Activated effector memory CD4-positive, alpha-beta T cell treated with Interleukin-2 at 50 U/mL for 16 hours (primary cell): ENCODE measurements at places on chromosomes 3 and 15.

DNA sequence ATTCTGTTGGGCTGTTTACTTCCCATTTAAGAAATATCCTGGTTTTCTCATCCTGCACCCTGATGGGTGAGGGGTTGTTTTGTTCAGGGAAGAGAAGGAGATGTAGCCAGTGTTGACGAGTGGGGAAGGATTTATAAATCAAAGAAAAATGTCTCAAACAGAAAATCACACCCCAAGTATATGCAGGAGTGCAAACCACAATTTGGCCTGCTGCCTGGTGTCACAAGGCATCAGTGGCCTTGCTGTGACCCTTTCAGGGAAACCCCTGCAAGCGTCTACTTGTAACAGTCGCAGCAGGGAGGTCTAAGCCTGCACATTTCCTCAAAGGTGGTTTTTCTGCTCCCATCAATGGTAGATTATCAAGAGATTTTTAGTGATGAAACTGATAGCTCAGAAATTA, 132.6 kb upstream of the LRRN1 start:
- no peak for DNase-seq

DNA sequence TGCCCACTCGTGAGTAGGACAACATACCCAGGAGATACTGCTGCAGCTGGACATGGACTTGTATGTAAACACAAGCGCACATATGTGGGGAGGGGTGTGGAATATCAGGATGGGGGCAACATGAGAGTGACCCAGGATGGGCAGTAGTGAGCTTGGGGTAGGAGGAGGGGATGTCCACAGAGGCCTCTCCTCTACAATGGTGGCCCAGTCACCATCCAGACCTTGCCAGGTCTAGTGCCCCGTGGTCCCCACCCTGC, 266 bp upstream of the ZBTB47 start:
- no peak for DNase-seq

DNA sequence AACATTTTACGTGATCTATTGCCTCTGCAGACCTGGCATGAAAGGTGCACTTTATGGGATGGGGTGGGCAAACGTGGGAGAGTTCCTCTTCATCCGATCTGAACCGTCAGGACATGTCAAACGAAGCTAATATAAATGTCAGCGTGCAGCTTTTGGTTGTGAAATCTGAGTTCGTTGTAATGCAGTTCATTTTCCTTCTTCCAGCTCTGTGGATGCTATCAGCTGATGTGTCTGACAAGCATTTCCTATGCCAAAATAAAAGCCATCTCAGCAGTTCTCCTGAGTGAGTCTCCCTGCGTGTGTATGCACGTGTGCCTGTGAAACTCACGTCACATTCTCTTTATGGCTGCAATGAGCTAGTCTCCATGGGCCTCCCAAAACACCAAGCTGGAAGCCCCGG, 512.3 kb downstream of the MCTP2 start:
- DNase-seq = no peak

- DNase-seq = no peak
These were observed 63.9 kb upstream of the TRIM42 start for GRCh38 chr3:140614001-140614400.

GRCh38 chr15:75811626-75812025, 31.6 kb upstream of the UBE2Q2 start:
- no peak for DNase-seq

DNA sequence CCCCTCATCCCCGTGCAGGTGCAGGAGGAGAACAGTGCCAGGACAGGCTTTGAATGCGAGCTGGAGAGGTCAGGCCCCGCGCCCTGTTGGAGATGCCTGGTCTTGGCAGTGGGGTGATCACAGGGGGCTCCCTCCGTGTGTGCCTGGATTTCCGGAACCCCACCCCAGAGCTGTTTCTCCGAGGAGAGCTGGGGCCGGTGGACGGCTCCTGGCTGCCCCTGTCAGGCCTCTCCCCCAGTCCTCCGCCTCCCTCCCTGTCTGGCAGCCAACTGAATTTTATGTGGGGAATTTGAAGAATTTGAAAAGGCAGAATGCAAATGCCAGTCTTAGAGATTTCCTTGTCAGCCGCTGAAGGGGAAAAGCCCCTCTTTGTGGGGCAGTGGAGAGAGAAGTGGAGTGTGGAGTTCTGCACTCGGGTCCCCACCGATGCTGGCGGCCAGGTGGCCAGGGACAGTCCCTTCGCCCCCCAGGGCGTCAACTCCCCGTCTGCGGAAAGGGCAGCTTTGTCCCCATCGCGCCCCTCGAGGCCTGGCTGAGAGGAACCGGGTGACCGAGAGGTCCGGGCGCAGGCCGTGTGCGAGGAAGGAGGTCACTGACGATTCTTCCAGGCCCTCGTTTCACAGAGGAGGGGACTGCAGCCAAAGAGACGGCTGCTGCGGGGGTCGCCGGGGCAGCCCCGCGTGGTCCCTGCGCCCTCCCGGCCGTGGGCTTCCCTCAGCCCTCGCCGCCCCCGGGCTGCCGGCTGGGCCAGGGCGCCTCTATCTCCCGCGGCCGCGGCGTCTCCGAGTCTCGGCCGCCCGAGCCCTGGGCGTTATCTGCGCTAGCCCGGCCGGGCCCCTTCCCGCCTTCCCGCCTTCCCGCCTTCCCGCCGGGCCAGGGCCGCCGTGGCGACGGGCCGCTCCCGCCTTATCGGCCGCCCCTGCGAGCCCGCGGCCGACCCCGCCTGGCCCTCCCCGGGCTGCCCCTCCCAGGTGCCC, 56.0 kb upstream of the LCTL start:
- no peak for DNase-seq

GRCh38 chr15:58546066-58546591, 114.3 kb downstream of the LIPC start:
- DNase-seq = no peak

DNA sequence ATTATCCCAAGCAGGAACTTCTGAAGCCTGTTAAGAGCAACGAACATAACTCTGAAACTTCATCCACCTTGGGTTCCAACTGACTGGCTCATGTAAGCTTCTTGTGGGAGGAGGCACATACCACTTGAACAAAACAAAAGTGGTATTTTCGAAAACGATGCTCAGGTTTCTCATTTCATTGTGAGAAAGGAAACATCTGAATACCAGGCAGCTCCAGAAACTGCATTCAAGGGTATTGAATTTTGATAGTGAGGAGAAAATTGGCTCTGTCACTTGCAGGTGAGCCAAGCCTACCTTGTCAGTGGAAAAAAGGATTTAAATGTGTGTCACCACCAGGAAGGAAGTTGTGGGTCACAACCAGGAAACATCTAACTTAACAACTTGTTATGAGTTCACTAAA, 218.1 kb upstream of the SATB1 start:
- DNase-seq = no peak

DNA sequence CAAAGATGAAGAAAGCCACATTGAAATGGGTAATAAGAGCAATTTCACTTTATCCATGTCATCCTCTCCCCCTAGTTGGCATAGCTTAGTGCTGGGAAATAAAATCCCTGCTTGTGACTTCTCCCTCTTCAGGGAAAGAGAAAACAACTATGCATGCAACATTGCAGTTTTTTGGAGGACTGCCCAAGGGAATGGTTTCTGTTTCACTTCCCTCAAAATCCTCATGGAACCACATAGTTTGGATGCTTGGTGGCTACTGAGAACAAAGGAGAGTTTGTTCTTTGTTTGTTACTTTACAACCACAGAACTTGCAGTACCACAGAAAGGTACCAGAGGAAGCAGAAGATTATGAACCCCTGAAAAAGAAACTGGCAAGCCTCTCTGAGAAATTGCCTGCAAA, 384.6 kb upstream of the RORA start:
- DNase-seq = no peak

DNA sequence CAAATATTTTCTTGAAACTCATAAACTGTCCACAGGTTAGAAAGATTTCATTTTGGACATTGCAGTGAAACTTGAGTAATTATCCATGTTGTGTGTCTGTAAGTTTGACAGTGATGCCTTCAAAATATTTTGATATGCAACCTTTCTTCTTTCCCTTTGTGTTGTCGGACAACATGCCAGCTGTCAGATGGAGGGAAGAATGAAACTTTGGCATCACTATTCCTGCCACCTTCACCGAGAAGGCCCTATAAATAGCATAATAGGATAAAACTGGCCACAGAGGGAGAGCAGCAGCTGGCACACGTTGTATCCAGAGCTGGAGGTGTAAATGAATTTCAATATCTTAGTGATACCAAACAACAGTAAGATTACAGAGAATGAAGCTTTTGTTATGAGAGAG, 436.7 kb upstream of the CFAP20DC start:
- no peak for DNase-seq

DNA sequence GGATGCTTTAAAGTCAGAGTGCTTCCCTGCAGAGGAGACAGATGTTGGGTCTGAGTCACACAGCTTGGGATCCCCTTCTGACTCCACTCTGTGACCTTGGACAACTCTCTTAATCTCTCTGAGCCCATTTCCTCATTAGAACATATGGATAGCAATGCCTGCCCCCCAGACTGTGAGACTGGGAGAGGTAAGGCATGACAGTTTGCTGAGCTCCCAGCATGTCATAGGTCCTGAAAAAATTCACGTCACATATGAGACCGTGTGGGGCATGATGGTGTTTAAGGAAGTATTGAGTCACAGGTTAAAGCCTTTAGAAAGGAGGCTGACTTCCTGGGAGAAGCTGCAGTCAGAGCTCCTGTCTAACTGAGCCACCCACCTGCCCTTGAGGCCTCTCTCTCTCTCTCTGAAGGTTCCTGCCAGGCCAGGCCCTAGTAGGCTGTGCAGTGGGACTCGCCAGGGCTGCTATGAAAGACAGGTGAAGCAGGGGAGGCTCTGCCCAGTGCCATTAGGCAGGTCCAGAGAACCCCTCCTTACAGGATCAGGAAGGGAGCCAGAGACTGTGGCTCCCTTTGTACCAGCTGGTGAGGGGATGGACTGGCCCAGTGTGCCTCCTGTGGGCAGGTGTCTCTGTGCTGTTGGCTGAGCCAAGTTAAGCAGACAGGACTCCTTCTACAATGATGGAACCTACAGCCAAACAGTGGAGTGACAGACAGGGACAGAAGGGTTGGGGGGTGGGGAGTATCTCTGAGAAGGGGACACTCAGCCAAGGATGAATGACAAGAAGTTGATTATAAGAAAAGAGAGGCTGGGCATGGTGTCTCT, 19.5 kb upstream of the DOCK3 start:
- no peak for DNase-seq

- no peak for DNase-seq
These were observed 31.7 kb upstream of the RAB11A start for GRCh38 chr15:65837301-65838294.

DNA sequence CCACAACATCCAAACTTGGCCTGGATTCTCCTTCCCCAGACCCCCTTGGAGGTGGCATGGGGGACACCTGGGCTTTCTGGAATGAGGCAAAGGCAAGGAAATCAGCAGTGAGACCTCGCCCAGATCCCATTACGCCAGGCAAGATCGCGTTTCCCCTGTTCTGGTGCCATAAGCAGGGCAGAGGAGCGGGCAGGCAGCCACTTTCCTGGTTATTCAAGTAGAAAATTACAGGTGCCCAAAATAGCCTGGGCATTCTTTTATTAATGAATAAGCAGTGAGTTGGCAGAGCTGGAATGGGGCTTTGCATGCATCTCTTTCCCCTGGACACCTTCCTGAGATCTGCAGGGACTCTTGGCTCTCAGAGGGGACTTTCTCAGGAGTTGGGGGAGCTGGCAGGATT, 31.5 kb upstream of the FAM107A start:
- DNase-seq = no peak

- no peak for DNase-seq
These were observed 572 bp downstream of the DNAJB11 start for GRCh38 chr3:186570941-186571643.

GRCh38 chr3:19467761-19468160, 319.5 kb downstream of the KCNH8 start:
- no peak for DNase-seq

DNA sequence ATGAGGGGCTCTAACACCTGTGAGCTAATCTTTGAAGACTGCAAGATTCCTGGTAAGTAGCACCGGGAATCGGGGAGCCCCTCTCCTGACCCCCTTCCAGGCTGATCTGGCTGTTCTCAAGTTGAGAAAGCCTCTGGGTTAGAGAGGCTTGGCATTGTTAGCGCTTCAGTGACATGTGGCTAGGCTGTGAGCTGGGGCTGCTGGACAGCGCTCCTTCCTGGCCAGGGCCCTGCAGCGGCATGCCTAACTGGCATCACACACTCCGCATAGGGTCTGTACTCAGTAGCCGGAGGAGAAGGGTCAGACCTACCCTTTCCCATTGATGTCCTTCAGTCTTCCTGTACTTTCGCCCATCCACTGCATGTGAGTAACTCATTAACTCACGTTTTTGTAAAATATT, 7.4 kb downstream of the IVD start:
- DNase-seq = no peak

- no peak for DNase-seq
These were observed 26.4 kb upstream of the TNFAIP8L3 start for GRCh38 chr15:51121118-51121517.

- no peak for DNase-seq
These were observed 81.6 kb downstream of the GABRB3 start for GRCh38 chr15:26691249-26691648.

GRCh38 chr15:35458176-35458856, 87.6 kb downstream of the DPH6 start:
- DNase-seq = no peak

DNA sequence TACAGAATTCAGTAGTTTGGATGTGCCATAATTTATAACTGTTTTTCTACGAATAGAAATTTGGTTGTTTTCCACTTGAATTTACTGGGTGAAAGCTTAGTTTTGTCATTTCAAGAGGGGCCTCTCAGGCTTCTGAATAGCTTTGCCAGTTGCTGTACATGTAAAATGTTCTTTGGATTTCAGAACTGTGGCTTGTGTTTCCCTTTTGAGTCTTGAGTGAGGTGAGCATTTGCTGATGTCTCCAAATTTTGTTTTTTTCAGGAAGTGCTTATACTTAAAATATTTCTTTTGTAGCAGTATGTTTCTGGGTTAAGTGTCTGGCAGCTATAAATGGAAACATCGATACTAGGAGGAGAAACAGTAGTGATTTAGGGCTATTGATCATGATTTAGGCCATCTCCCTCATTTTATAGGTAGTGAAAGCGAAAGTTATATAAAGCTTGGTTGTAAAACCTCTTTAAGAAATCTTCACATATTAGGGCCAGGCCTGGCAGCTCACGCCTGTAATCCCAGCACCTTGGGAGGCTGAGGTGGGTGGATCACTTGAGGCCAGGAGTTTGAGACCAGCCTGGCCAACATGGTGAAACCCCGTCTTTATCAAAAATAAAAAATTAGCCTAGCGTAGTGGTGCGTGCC, 9.2 kb upstream of the TRAK1 start:
- no peak for DNase-seq

DNA sequence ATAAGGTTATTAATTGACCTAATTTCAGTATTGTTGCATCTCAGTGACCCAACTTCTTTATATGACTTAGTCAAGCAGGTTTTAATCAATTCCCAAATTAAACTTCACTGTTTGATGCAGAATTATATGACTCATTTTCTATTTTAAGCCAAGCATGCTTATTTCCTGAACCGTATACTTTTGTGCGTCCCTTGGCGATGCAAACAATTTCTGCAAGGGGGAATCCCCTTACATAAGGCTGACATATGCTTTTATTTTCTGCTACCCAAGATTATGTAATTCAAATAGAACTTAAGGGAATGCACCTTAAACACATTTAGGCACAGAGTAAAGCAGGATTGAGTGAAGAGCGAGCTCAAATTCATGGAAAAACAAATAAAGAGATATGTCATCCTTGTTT, 303.9 kb downstream of the PDCD6IP start:
- DNase-seq = no peak

GRCh38 chr3:133576169-133576568, 2.7 kb downstream of the CDV3 start:
- DNase-seq = no peak

GRCh38 chr15:78978601-78979179, 33.8 kb upstream of the CTSH start:
- no peak for DNase-seq
